Activated T-cell treated with anti-CD3 and anti-CD28 coated beads, Interleukin-2, amount 50 U/mL, for 4 hours (primary cell): ENCODE measurements at places on chromosomes 1 and 21. TPM values are rescaled to one million over a fixed set of nuclear protein-coding genes. Genes with fewer than 3 reads are reported as not detected.
A peak's percentile ranks its signal among the peaks of the same experiment; 100 is the strongest.

DNA sequence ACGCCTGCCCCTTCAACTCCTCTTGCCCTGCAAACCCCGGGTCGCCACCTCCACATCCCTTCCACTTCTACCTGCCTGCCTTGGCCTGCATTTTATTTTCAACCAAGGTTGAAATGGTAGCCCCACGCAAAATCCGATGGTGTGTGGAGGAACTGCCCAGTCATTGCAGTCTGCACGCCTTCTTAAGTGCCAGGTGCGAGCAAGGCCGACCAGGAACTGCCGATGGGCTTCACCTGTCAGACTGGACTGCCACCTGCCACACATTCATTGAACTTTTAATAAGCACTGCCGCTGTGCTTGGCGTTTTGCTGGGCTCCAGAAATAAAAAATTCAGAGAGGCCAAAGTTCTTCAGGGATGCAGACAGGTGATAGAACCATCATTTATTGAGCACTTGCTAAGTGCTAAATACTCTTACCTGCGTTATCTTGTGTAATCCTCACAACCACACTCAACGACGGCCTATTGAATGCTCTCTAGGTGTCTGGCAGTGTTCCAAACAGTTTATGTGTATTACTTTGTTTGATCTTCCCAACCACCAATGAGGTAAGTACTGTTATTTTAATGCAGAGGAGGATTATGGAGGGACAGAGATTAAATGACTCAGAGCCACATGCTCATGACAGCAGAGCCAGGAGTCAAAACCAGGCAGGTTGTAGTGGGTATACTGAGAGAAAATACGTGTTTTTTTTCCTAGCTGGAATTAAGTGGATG lies 36.2 kb downstream of the CACHD1 start:
- DNase-seq, result peak; percentile 7

Gene WNT2B
- total RNA-seq, result not detected

Gene SLC9C2
- total RNA-seq, result not detected

DNA sequence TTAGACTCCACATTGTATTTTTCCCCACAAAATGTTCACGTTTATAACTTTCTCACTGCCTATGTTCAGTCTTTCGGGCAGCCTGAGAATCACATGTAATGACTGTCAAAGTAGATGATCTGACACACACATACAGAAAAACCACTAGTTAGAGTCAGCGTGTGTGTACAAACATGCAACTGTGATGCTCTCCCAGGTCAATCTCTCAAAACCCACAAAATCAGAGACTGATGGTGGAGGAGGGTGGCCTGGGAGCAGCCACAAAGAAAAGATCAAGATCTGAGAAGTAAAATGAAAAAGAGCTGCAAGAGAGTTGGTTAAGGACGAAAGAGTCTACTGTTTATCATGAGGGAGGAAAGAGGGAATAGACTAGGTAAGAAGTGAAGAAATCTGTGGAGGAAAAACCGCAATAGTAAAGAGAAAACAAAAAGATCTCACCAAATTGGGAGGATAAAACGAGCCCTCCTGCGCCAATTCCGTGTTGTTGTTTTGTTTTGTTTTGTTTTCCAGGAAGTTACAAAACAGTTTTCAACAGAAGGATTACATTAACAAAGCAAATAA lies 2.3 kb downstream of the EGLN1 start:
- no peak for DNase-seq

- DNase-seq, result no peak
These were observed 4.4 kb upstream of the RUNX1 start for GRCh38 chr21:35053356-35054096.

Gene GSTM1
- 30.4 TPM for total RNA-seq

Gene FCER1A
- not detected for total RNA-seq

DNA sequence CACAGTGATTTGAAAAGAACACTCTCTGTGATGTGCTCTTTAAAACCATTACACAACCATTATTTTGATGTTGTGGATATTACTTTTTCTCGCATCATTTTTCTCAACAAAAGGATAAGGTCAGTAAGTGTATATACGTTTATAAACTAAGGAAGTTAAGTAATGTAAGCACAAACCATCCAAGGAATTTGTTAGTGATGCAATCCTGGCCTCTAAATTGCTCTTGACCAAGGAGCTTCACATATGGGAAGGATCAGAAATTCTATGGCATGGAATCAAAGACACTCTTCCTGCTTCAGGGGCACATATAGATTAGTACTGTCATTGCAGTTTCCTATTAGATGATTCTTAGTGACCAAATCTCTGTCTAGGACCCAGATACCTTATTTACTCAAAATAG lies 3.6 kb upstream of the PPP2R5A start:
- DNase-seq, result no peak

Gene GBP5
- total RNA-seq, result 177 TPM

DNA sequence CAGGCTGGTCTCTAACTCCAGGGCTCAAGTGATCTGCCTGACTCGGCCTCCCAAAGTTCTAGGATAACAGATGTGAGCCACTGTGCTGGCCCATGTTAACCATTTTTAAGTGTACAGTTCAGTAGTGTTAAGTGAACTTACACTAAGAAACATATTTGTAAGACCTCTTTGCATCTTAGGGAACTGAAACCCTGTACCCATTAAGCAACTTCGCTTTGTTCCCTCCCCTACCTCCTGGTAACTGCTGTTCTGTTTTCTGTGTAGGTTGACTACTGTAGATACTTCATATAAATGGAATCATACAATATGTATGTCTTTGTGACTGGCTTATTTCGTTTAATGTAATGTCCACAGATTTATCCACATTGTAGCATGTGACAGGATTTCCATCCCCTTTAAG lies 11.0 kb downstream of the NUDC start:
- DNase-seq, result no peak

Gene CDKN2C
- 1.4 TPM for total RNA-seq

DNA sequence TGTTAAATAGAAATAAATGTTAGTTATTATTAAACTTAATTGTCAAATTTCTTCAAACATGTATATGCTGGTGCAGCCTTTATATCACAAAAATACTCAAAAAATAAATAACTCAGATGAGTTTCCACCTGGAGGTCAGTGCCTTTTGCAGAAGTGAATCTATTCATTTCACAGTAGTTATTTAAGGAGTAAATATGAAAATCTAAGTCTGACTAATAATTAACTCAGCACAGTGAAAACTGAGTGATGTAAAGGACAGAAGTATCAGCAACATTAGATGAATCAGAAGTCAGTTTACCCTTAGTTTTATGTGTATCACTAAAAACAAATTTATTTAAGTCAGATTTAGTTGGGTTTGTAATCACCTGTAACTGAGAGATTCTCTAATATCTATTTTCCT lies 2135.4 kb downstream of the MRPL39 start:
- no peak for DNase-seq

GRCh38 chr1:64549464-64550239 lies 79.7 kb downstream of the CACHD1 start:
- no peak for DNase-seq

GRCh38 chr21:46562964-46563607 lies 41.8 kb downstream of the S100B start:
- no peak for DNase-seq

DNA sequence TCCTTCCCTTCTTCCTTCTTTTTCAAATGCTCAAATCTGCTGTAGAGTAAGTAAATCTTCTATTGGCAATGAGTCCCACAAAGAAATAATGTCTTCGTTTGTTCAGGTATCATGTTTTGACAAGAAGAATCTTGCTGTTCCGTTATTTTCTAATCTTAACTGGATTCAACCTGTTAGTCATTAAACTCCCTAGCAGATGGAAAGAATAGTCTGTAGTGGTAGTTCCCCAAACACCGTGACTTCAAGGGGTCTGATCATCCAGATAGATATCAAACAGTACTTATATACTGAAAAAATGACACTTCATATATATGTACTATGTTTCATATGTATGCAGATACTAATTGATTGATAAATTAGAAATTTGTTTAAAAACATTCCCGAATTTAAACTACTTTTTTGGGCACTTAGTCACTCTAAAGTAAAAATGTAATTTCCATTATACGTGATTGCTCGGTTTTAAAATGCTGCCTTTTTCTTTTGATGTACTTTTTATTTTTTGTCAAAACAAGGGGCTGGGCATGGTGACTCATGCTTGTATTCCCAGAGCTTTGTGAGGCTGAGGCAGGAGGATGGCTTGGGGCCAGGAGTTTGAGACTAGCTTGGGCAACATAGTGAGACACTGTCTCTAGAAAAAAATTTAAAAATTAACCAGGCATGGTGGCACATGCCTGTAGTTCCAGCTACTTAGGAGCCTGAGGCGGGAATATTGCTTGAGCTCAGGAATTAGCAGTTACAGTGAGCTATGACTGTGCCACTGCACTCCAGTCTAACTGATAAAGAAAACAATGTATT lies 335.7 kb upstream of the SNX7 start:
- DNase-seq, result no peak

DNA sequence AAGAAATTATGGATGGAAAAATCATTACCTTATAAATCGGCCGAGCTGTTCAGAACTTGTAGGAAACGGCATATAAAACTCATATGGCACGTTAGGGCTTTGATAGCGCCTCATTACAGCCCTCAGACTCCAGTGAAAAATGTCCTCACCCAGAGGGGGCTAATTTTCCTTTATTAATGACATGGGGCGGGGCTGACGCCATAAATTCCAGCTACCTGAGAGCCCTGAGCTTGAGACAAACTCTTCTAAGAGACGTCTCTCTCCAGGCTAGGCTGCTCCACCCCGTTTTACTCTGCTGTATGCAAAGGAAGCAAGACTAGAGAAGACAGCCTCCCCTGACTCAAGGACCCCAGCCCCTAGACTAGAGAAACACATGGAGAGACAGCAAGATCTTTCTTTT lies 149.4 kb downstream of the TRABD2B start:
- DNase-seq, result no peak

- no peak for DNase-seq
These were observed 3.3 kb downstream of the CSRP1 start for GRCh38 chr1:201503397-201504176.

Gene OR2T34
- total RNA-seq, result not detected

Gene KRTAP10-5
- total RNA-seq, result not detected

Gene JAM2
- 0.29 TPM for total RNA-seq

GRCh38 chr1:172326136-172326535 lies 94.3 kb upstream of the C1orf105 start:
- DNase-seq, result no peak

DNA sequence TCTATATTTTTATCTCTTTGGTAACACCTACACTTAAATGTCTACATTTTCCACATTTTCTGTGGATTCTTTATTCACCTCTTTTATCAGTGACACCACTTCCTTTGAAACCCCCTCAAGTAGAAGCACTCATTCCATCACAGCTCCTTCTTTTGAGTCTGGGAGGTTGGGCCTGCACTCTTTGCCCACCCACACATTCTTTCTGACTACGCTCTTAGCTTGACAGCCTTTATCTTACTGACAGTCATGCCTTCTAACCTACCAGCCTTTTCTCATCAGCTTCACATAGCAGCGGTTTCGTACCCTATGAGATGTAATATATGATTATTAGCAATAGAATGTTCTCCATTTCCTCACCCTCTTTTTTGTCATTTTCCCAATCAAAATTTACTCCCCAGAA lies 151.9 kb downstream of the TNFSF18 start:
- DNase-seq, result no peak

GRCh38 chr1:42745851-42746250 lies 5.8 kb upstream of the CLDN19 start:
- no peak for DNase-seq

Gene B3GALT5
- total RNA-seq, result 0.03 TPM

Gene PDE4B
- 31.5 TPM for total RNA-seq

DNA sequence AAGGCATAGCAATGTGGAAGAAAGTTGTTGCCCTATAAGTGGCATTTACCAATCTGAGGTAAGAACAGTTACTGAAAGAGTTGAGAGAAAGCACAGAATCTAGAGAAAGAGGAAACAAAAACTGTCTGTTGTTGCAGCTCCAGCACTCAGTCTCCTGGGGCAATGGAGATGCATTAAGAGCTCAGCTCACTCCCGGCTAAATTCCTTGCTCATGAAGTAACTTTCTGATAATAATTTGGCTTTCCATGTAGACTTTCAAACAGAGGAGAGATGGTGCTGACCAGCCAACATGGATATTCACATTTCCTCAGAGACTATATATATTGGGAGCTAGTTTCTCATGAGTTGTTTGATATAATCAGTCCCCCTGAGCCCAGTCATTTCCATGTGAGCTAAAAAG lies 135.3 kb downstream of the GDAP2 start:
- DNase-seq, result no peak

GRCh38 chr1:198531891-198532290 lies 8.6 kb downstream of the ATP6V1G3 start:
- DNase-seq, result no peak

DNA sequence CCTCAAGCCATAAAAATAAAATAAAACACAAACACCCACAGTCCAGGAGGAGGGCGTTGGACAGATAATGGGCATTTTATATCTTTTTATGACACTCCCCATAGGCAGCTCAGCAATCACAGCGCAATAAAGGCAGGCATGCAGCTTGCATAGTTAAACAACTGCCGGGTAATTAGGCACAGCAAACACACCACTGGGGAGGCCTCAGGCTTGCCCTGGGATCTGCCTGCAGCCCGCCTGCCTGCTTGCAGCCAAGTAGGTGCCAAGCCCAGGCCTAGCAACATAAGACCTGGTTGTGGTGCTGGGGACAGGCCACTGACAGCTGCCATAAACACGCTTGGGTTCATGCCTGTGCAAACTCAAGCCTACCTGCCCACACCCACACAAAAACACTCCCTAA lies 54.2 kb downstream of the DMAP1 start:
- no peak for DNase-seq

DNA sequence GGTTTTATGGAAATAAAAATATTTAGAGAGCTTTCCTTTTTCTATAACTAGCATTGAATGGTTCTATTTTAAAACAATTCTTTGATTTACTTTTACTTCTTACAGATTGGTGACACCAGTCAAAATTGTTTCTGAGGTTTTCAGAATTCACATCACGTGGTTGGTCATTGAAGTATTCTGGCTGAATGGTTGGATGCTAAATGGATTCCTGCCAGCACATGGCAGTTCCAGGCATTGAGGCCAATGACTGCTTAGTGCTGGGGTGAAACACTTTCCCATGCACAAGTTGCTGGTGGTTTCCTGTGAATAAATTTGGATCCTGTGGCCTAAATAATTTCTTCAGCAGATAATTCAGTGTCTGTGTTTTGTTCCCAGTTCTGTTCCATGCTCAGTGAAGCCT lies 20.6 kb downstream of the NCAM2 start:
- DNase-seq, result no peak

GRCh38 chr1:183670169-183670568 lies 17.1 kb upstream of the APOBEC4 start:
- DNase-seq, result no peak

- no peak for DNase-seq
These were observed 54.1 kb downstream of the C8A start for GRCh38 chr1:56908619-56909221.

Gene DEDD
- 50.7 TPM for total RNA-seq

Gene AZIN2
- 0.30 TPM for total RNA-seq

- DNase-seq, result no peak
These were observed 135.7 kb upstream of the ZNF648 start for GRCh38 chr1:182196897-182197870.

Gene TMEM63A
- 13.5 TPM for total RNA-seq

GRCh38 chr1:34776911-34777310 lies 4.1 kb upstream of the GJB3 start:
- no peak for DNase-seq

Gene GPR161
- 0.20 TPM for total RNA-seq

- peak; percentile 52 for DNase-seq
These were observed 113.5 kb downstream of the PRDM2 start for GRCh38 chr1:13813398-13814012.
